ENCODE measurements at places on chromosomes 7 and 10.

DNA sequence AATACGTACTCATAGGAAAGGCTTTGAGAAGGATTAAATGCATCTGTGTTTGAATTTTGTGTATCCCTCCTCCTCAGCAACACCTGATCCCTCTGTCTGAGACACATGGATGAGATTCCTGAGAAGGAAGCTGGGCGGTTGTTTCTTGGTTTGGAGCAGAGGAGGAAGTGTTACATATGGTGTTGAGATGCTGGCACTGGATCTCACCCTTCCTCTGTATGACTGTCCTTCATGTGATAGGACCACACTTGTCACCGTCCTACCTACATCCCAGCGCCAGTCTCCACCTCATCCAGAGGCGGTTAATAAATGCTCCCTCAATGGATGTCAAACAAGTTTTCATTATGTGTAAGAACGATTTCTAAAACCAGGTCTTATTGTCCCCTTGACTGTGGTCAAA, 49.4 kb upstream of the KLF6 start:
- no peak for DNase-seq

- no peak for DNase-seq
Observed at GRCh38 chr10:99536338-99537085, 3.8 kb downstream of the NKX2-3 start.

DNA sequence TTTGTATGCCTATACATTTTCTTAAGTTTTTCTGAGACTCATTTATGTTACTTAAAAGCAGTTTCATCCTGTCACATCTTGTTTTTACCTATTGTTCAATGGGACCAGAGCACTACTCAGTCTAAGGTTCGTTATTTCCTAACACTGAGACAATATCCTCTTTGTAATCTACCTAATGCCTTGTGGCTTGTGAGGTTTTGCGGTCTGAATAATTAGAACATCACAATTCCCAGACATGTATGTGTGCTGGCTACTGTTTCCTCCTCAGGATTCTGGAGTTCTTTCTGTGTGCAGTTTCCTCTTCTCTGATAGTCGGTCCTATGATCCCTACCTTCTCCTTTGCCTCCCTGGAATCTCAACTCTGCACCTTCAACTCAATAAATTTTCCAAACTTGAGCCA, 620.2 kb downstream of the ANKRD7 start:
- DNase-seq, result no peak

- DNase-seq, result no peak
Observed at GRCh38 chr7:155468785-155469148, 10.8 kb downstream of the EN2 start.

GRCh38 chr7:138663725-138664710, 37.1 kb downstream of the SVOPL start:
- DNase-seq, result no peak

GRCh38 chr10:50373821-50374501, 122.6 kb upstream of the ASAH2 start:
- no peak for DNase-seq

- DNase-seq, result no peak
Observed at GRCh38 chr7:37287131-37287855, 161.4 kb downstream of the ELMO1 start.

- DNase-seq, result no peak
Observed at GRCh38 chr10:118042827-118043242, 3.9 kb downstream of the RAB11FIP2 start.

DNA sequence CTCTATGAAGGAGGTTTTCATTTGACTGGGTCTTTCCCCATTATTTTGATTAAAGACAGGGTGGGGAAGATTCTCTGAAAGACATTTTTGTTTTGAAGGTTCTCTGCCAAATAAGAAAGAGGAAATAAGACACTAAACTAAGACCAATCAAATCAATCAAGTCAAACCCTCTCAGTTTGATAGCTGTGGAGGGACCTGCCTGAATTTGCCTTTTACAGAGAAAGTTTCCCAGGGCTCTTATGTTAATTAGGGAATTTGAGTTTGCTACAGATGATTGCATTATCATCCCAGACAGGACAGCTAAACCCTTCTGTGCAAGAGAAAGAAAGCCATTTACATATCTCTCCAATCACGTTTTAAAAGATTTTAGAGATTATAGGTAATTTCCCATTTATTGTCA, 80.0 kb downstream of the CSTF2T start:
- no peak for DNase-seq
